IgD-negative memory B cell (primary cell): ENCODE measurements at places on chromosomes 7 and 10. TPM values are rescaled to one million over a fixed set of nuclear protein-coding genes. Genes with fewer than 3 reads are reported as not detected.

The GPR146 gene
- 2.6 TPM for polyA plus RNA-seq

The MYOZ1 gene
- not detected for polyA plus RNA-seq

The FGL2 gene
- 23.7 TPM for polyA plus RNA-seq

The NXPH1 gene
- not detected for polyA plus RNA-seq

The HOXA5 gene
- not detected for polyA plus RNA-seq

The PNLIPRP2 gene
- polyA plus RNA-seq, result not detected

The AP1S1 gene
- 8.3 TPM for polyA plus RNA-seq

The FOXP2 gene
- polyA plus RNA-seq, result not detected

The LRRC4 gene
- polyA plus RNA-seq, result not detected

The NODAL gene
- not detected for polyA plus RNA-seq

The LRWD1 gene
- 13.4 TPM for polyA plus RNA-seq

The BEND7 gene
- polyA plus RNA-seq, result not detected

The UFSP1 gene
- polyA plus RNA-seq, result 2.5 TPM

The CLCN1 gene
- not detected for polyA plus RNA-seq

The RNF32 gene
- 3.9 TPM for polyA plus RNA-seq

The NKX2-3 gene
- polyA plus RNA-seq, result not detected

The PPP1R3C gene
- polyA plus RNA-seq, result not detected

The NUDCD3 gene
- 57.4 TPM for polyA plus RNA-seq

The NDUFB2 gene
- polyA plus RNA-seq, result 367 TPM

The SSC4D gene
- not detected for polyA plus RNA-seq

The PLXNA4 gene
- polyA plus RNA-seq, result not detected

The NAT16 gene
- not detected for polyA plus RNA-seq

The TUBAL3 gene
- polyA plus RNA-seq, result not detected

The SFXN4 gene
- polyA plus RNA-seq, result 22.2 TPM

The EGFR gene
- polyA plus RNA-seq, result not detected

The LRRTM3 gene
- polyA plus RNA-seq, result not detected

The FERD3L gene
- not detected for polyA plus RNA-seq

The PON3 gene
- not detected for polyA plus RNA-seq

The PCDH15 gene
- not detected for polyA plus RNA-seq

The MRPS33 gene
- polyA plus RNA-seq, result 59.7 TPM

The MAGI2 gene
- polyA plus RNA-seq, result not detected
